ENCODE measurements at places on chromosomes 2 and 18.

DNA sequence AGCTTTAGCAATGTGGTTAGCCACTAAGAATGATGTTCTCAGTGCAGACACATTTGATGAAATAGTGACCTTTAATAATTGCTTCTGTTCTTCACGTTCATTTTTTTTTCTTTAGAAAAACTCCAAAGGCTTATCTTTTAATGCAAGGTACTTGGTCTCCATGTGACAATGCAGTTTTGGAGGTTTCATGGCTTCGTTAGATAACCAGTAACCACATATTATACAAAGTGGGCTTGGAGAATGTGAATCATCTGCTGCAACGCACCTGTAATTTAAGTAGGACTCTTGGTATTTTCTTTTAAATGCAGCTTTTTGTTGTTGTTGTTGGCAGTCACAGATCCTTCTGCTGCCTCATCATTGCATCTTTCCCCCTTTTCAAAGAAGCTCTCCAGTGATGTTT lies 1606.3 kb downstream of the SUCLG1 start:
- no peak for DNase-seq

DNA sequence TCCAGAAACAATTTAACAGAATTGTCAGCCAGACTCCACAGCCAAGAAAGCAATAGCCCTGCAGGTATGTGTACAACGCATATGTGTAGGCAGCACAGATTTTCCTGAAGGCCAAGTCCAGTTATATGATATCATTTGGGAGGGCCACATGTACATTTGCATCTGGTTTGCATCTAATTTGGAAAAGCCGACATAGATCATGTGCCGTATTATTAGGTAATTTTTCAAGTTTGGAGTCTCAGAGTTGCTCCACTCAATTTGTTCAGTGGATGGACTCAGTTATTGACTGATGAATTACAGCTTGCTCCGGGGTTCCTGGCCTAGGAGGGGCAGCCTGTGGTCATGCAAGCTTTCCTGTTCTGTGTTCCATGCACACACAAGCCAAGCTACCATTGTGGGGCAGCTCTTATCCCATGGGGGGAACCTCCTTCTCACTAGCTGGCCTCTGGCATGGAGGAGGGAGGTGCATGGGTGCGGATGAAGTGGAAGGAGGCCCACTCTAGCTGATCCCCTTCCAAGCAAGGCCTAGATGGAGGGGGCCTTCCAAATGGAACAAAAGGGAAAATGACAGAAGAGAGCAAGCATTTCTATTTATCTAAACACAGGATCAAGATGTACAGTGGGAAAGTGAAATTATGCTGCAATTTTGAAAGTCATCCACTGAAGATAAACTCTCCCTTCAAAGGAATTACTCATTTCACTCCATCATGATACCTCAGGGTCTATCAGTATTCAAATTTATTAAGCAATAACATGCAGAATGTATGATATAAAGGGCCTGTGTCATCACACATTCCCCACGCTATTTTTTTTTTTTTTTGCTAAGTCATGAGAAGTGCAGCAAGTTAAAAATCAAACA lies 202.6 kb upstream of the SMAD2 start:
- no peak for DNase-seq

- DNase-seq, result peak; percentile 78
Observed at GRCh38 chr2:102848366-102848839, 86.6 kb downstream of the TMEM182 start.

- DNase-seq, result no peak
Observed at GRCh38 chr2:104432401-104432800, 421.5 kb upstream of the POU3F3 start.

GRCh38 chr2:6140509-6140908 lies 448.3 kb downstream of the SOX11 start:
- no peak for DNase-seq

GRCh38 chr2:226791487-226792081 lies 8.0 kb downstream of the IRS1 start:
- DNase-seq, result peak; percentile 84

DNA sequence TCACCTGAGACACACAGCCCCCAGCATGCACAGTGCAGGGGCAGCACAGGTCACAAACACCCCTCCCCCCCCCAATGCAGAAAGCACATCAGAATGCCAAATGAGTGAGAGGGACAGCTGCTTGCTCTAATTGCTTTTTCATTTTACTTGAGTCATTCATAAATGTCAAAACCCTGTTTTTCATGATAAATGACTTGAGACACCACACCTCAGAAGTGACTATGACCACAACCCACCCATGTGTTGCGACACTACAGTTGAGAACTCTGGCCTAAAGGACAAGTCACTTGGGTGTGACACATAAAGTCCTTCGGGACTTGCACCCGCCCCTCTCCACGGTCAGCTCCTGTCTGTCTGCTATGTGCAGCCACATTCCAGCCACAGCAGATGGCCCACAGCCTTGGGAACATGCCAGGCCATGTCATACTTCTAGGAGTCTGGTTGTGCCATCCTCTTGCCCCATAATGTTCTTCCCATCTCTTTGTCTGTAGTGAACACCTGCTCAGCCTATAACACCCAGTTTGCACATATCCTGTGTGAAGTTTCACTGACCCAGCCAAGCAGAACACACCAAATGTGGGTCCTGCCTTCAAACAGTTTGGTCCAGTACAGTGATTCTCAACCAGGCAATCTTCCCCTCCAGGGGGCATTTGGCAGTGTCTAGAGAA lies 30.2 kb upstream of the RIOK3 start:
- peak; percentile 53 for DNase-seq

- DNase-seq, result no peak
Observed at GRCh38 chr18:30192216-30192615, 850.3 kb downstream of the DSC3 start.

DNA sequence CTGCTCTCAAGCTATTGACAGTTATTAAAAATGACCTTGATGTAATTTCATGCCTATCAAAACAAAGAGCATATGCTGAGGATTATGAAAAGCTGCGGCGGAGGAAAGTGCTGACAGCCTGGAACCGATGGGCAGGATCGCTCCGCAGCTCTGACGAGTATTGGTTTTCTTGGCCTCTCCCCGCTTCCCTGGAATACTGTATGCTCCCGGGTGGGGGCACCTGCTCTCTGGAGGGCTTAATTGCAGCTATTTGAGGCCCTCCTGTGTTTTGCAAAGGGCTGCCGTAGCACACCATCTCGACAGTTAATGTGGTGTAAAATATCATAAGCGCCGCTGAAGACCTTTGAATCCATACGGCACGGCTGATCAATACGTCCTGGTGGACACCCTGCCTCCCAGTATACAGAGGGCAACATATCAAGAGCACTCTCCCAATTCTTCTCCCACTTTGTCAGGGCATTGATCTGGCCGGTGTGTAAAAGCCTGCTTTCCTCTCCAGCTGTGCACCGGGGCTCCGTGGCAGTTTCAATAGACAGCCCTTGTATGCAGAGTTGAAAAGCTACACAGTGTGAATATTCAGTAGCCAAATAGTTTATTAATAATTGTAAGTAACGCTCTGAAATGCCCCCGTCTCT lies 662.4 kb downstream of the GALR1 start:
- DNase-seq, result no peak

- DNase-seq, result no peak
Observed at GRCh38 chr2:106105151-106105922, 88.8 kb downstream of the UXS1 start.

DNA sequence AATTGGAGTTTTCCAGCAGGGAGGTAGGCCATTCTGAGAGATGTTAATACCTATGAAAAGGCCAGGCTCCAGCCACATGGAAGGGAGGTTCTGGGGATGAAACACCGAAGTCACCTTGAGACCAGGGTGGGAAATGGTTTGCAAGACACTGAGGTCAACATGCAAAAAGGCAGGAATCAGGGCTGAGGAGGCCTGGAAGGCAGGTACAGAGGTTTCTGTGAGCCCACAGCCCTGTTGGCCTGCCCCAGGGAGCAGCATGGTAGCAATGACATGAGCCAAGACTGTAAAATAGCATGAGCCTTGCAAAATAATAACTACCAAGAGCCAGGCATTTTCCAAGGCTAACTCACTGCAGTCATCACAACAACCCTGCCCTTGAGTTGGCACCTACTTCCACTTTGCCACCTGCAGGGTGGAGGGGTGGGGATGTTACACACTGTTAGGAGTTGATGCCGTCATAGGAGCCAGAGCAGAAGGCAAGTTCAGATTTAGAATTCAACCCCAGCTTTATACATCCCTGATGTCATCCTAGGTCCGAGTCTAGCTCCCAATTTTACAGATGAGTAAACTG lies 61.3 kb downstream of the ZBTB7C start:
- no peak for DNase-seq

GRCh38 chr2:188623995-188624643 lies 332.4 kb downstream of the GULP1 start:
- DNase-seq, result no peak

- DNase-seq, result no peak
Observed at GRCh38 chr18:60950634-60951033, 382.6 kb upstream of the CDH20 start.

DNA sequence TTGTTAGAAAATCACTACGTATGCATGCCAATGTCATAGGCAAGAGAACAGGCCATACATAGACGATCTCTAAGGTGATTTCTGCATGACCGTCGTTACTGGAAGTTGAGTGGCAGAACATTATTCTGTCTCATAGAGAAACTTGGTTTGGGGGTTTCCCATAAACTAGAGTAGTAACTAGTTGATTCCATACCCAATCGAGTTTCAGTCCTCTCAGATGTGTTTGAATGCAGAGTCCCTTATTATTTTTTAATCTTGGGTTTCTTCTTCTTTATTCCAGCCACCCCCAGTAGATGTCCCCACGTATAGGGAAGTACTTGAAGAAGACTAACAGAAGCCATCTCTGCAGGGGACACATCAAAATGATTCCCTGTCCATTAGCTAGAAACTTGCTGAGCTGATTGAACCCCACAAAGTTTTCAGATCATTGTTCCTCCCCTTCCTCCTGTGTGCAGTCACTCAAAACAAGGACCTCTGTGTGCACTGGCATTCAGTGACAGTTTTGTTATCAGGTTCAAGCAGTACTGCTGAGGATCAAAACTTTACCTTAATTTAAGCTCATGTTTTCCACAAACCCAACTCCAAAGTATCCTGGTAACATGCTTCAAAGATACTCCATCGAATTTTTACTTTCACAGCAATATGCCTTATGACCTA lies 68.4 kb upstream of the CDCA7 start:
- DNase-seq, result no peak

All from NCI-H460 (cell line).